Activated CD4-positive, alpha-beta T cell treated with anti-CD3 and anti-CD28 coated beads for 4 hours (primary cell): ENCODE measurements at places on chromosomes 6 and 20.

GRCh38 chr20:58552366-58552934 lies 37.3 kb upstream of the APCDD1L start:
- no peak for DNase-seq

DNA sequence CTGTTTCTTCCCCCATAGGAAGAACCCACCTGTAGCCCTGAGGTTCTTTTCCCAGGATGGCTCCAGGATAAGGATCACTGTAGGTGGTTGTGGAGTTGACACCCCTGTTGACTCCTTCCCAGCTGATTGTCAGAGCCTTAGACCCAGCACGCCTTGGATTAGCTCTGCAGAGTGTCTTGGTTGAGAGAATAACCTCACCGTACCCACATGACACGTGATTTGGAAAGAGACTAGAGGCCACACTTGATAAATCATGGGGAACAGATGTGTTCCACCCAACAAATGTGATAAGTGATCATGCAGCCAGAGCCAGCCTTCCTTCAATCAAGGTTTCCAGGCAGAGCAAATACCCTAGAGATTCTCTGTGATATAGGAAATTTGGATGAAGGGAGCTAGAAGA lies 12.2 kb downstream of the BTN3A1 start:
- no peak for DNase-seq

- peak; percentile 64 for DNase-seq
Observed at GRCh38 chr6:90284236-90285041, 12.2 kb downstream of the BACH2 start.

GRCh38 chr20:1392693-1393506 lies at the start of gene FKBP1A:
Gene FKBP1A (minus strand): TSS chr20:1393054. CDS start chr20:1392998, 56 bp downstream.
- peak; percentile 88 for DNase-seq

GRCh38 chr20:58463256-58463655 lies 51.9 kb downstream of the APCDD1L start:
- DNase-seq, result no peak

GRCh38 chr20:21234324-21234723 lies 68.8 kb upstream of the XRN2 start:
- no peak for DNase-seq

DNA sequence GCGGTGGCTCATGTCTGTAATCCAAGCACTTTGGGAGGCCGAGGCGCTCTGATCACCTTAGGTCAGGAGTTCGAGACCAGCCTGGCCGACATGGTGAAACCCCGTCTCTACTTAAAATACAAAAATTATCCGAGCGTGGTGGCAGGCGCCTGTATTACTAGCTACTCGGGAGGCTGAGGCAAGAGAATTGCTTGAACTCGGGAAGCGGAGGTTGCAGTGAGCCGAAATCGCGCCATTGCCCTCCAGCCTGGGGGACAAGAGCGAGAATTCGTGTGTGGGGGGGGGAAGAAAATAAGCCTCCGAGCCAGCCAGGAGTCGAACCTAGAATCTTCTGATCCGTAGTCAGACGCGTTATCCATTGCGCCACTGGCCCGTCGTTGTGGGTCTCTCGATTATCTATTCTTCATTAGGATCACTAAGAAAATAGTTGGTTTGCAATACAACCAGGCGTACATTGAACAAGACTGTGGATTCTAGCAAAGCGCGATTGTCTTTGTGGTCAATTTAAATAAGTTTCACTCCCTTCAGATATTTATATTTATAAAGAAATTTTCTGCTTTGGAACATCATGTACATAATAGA lies 33.9 kb upstream of the PRSS16 start:
- DNase-seq, result no peak

GRCh38 chr6:115819506-115819905 lies 241.2 kb downstream of the FRK start:
- no peak for DNase-seq

GRCh38 chr6:34143884-34144580 lies 1.9 kb downstream of the GRM4 start:
- peak; percentile 51 for DNase-seq

- DNase-seq, result no peak
Observed at GRCh38 chr6:3383525-3383924, 73.3 kb downstream of the SLC22A23 start.

GRCh38 chr20:62793757-62794006 lies 2.6 kb upstream of the MRGBP start:
- DNase-seq, result no peak

GRCh38 chr6:147301070-147301469 lies 96.9 kb downstream of the STXBP5 start:
- DNase-seq, result no peak

GRCh38 chr6:3831761-3832530 lies 17.2 kb upstream of the FAM50B start:
- DNase-seq, result no peak

- DNase-seq, result no peak
Observed at GRCh38 chr6:154745243-154745642, 12.0 kb downstream of the SCAF8 start.

- DNase-seq, result no peak
Observed at GRCh38 chr6:5457983-5458683, 196.8 kb downstream of the FARS2 start.

DNA sequence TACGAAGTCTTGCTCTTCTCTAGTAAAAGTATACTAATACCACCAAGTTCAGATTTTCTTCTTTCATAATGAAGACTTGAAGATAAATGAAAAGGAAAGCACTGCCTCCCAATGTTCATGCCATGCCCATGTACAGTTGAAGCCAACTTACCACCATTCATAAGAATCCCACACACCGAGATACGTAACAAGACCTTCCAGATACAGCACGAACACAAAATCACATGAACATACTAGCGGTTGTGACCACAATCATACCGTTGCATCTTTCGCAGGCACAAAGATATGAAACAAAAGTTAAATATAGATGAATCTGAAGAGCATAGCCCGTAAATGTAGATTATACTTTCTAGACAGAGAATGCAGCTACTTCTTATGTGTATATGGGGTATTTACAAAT lies 412.5 kb downstream of the CBLN4 start:
- DNase-seq, result no peak

GRCh38 chr6:113634352-113635163 lies 222.6 kb upstream of the MARCKS start:
- DNase-seq, result no peak

DNA sequence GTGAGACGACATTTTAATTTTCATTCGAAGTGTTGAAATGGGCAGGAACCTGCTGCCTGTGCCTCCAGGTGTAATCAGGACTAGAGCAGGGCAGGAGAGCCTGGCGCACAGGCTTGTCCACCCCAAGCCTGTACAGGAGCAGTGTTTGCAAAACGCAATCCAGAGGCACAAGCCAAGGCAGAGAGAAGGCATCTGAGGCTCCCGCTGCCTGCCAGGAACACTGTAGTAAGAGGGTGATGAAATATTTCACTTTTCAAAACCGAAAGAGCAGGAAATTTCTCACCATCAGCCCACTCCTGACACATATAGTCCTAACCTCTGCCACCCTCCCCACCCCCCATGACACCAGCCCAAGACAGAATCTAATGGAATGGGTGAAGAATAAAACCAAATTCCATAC lies 132.5 kb downstream of the RTN4IP1 start:
- DNase-seq, result no peak

GRCh38 chr6:91710342-91710741 lies 1123.5 kb upstream of the MAP3K7 start:
- DNase-seq, result no peak
